ENCODE measurements at places on chromosomes 1 and 21.

DNA sequence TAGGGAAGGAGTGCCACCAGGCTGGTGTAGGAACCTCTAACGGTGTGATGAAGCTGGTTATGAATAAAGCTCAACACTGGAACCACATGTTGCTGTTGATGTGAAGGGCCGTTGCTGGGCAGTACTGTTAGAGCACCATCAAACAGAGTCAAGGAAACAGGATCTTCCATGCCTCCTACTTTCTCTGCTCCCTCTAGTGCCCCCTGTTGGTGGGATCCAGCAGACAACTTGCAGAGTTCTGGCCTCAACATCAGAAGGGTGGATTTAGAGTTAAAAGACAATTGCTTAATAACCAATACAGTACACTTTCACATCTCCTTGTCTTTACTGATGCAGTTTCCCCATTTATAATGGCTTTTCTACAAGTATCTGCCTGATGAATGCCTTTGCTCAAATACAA lies 336.4 kb downstream of the NTNG1 start:
- DNase-seq = no peak

DNA sequence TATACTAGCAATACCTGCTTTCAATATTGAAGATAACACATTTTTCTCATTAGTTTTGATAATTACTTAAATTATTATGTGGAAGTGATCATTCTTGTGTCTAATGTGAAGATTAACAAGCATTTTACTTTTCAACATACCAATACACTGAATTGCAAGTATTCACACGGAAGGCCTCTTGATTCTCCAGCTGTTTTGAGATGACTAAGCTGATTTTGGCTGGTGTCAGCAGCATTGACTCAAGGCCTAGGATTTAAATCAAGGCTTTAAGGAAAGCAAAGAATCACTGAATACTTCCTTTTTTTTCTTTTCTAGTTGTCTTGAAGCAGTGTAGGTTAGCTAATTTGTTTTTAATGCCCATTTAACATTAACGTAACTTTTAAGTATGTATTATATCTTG lies 373.7 kb downstream of the SRGAP2C start:
- DNase-seq = no peak

- DNase-seq = no peak
Measured at GRCh38 chr1:7388488-7389185, 382.5 kb upstream of the VAMP3 start.

- peak; percentile 37 for DNase-seq
Measured at GRCh38 chr1:65066766-65067490, 81.1 kb upstream of the AK4 start.

- DNase-seq = no peak
Measured at GRCh38 chr1:35600593-35600992, 27.5 kb downstream of the TFAP2E start.
